ENCODE measurements at places on chromosomes 5 and 9. TPM values are rescaled to one million over a fixed set of nuclear protein-coding genes. Genes with fewer than 3 reads are reported as not detected.

SLC23A1 gene
- 4.8 TPM for total RNA-seq

PRR16 gene
- total RNA-seq = 2.4 TPM

TRIM36 gene
- total RNA-seq = 31.3 TPM

PIP5KL1 gene
- total RNA-seq = 1.9 TPM

NIM1K gene
- 0.34 TPM for total RNA-seq

SLC34A1 gene
- total RNA-seq = not detected

ARSI gene
- total RNA-seq = 0.64 TPM

CATSPER3 gene
- 0.70 TPM for total RNA-seq

RPL37 gene
- total RNA-seq = 833 TPM

DNA sequence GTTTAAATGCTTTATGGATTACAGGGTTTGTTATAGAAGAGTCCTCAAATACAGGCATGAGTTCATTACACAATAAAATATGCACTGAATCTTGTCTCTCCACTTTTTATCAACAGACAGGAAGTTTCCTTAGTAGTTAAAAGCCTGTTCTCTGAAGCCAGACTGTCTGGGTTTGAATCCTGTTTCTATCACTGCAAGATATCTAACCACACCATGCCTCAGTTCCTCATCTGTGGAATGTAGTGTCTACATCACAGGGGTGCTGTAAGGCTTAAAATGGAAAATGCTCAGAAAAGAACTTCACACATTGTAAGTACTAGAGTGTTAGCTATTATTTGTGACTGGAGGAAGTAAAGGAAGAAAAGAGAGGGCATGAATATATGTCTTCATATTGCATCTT, 9.3 kb downstream of the LIX1 start:
- no peak for DNase-seq

DNA sequence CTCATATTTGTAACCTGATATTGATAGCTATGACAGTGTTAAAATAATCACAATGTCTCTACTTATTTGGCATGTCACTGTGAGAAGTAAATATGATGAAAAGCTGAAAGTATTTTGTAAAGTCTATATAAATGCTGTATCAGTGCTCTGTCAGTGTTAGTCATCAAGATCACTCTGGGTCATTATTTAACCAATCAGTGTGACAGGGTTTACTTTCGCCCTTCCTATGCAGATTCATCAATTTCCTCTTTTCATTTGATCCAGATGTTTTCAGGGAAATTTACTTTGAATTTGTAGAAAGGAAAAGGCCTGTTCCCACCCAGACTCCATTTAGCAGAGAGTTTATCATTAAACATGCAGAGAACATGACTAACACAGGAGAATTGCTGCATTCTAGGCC, 9.9 kb upstream of the PCSK5 start:
- DNase-seq = no peak

DNA sequence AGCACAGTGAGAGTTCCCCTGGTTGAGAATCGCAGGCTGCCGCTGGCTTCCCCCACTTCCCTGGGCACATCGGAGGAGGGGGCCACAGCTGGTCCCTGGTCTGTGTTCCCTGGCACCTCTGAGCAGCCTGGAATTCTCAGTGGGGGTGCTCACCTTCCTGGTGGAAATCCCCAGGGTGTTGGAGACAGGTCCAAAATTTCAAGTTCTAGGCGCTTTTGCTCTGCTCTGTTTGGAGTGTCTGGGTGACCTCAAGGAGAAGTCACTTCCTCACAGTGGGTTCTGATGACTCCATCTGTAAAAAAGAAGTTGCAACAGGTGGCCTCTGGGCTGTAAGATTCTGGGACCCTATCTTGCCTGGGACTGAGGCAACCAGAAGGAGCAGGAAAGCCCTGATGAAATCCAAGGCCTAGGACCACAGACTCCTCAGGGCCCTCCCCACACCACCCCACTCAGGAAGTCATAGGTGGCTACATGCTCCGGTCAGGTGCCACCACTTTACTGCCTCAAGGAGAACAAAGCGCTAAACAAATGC, at the start of gene TRAF1:
TRAF1 (minus strand) TSS at position 400 of the 532 bp plus-strand sequence. CDS start 721 bp downstream, outside the sequence.
- DNase-seq = no peak

DNA sequence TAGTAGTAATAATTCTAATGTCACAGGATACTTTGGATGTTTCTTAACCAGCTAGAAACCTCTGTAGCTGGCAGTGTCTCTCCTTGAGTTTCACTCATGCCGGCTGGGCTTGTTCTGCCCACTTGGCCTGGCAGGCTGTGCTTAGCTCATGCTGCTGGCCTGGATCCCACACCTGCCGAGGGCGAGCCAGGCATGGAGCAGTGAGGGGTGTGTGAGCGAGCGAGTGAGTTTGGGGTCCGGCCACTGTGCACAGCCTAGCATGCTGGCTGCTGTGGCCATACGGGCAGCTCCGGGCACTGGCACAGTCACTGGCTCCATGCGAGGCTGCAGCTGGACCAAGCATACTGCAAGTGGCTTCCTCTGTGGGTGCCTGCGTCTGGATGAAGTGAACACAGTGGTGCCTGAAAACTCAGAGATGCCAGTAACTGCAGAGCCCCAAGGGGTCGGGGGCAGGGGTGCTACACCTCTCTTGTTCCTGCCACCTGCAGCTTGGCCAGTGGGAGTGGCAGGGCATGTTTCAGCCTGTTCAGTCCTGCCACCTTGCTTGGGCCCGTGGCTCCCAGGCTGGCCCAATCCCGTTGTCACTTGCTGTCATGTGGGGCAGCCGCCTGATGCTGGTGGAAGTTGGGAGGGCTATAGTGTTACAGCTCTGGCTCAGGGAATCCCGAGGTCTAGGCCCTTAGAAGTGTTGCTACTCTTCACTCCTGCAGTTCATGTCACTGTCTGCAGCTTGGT, 9.9 kb downstream of the FSD1L start:
- no peak for DNase-seq

DNA sequence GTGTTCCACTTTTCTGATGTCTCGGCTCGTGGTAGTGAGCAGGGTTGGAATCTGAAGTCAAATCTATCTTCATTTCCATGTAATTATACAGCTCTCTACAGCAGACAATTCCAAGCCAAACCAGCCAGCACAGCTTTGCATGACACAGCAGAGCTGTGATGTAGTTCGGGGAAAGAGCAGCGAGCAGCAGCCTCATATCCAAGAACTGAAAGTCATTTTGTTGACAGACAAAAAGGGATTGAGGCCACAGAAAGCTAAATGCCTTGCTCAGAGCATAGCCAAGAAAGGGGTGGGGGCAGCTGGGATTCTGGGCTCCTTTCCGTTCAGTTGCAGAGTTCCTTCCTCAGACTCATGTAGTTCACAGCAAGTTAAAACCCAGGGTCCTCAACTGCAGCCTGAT, 32.1 kb downstream of the LCP2 start:
- DNase-seq = no peak

GRCh38 chr5:169960659-169961058, 19.6 kb downstream of the INSYN2B start:
- no peak for DNase-seq

GRCh38 chr9:88990041-88990728, 1.1 kb upstream of the S1PR3 start:
- no peak for DNase-seq

GRCh38 chr5:170749911-170750431, 33.6 kb upstream of the GABRP start:
- peak; percentile 72 for DNase-seq

- DNase-seq = no peak
Measured at GRCh38 chr5:151001436-151001835, 19.0 kb upstream of the GPX3 start.

DNA sequence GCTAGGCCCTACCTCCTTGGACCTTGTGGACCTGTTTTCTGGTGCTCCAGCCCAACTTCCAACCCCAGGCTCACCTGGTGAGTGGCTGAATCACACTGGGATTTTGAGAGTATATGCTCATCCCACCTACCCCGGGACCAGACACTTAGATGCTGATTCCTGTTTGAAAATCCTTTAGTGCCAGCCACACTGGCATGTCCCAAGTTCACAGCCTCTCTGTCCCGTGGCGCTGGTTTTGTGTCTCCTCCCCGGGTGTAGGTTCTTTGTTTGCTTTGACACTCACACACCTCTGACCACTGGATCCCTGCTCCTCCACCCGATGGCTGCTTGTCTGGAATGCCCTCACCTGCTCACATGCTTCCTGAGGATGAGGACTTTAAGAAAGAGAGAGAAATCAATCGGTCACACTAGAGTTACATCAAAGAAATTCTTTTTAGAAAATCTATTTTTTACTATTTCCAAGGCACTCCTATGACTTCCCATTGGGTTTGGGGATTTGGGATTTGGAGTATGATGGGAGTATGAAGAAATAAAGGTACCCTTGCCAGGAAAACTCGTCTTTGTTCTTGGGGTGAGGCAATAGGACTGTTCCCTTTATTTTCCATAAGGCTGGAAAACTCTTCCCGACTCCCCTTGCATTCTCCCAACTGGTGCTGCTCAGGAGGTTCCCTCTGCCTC, 7.3 kb upstream of the SLC25A48 start:
- DNase-seq = no peak

GRCh38 chr5:154072414-154073171, 33.8 kb downstream of the MFAP3 start:
- peak; percentile 53 for DNase-seq

DNA sequence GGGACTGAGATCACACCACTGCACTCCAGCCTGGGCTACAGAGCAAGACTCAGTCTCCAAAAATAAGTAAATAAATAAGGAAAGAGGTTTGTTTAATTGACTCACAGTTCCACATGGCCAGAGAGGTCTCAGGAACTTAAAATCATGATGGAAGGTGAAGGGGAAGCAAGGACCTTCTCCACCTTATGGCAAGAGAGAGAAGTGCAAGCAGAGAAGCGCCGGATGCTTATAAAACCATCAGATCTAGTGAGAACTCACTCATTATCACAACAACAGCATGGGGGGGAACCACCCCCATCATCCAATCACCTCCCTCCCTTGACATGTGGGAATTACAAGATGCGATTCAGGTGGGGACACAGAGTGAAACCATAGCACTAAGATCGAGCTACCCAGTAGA, 22.8 kb upstream of the RGMB start:
- DNase-seq = no peak

- DNase-seq = no peak
Measured at GRCh38 chr5:169778622-169779596, 141.8 kb downstream of the DOCK2 start.

- no peak for DNase-seq
Measured at GRCh38 chr5:163888366-163888765, 382.9 kb downstream of the MAT2B start.

- peak; percentile 12 for DNase-seq
Measured at GRCh38 chr9:133774799-133775198, 36.6 kb upstream of the SARDH start.

DNA sequence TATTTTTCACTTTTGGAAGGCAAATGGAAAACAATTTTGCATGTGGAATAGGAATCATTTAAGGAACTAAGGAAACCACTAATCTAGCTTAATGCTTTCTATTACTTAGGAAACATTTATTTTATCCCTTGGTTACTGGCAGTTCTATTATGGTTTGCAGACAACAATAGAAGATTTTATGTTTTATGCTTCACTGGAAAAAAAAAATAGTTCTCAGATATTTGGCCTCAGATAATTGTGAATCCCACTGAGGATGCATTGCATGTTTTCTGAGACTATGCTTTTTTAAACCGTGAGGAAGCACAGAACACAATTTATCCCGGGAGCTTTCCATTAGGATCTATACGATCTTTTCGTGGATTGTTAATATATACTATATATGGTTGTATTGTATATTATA, 356.9 kb downstream of the CSNK1G3 start:
- no peak for DNase-seq

GRCh38 chr5:6704361-6704851, 8.8 kb upstream of the TENT4A start:
- DNase-seq = peak; percentile 68

GRCh38 chr9:38694676-38695075, 25.3 kb downstream of the FAM240B start:
- DNase-seq = no peak

DNA sequence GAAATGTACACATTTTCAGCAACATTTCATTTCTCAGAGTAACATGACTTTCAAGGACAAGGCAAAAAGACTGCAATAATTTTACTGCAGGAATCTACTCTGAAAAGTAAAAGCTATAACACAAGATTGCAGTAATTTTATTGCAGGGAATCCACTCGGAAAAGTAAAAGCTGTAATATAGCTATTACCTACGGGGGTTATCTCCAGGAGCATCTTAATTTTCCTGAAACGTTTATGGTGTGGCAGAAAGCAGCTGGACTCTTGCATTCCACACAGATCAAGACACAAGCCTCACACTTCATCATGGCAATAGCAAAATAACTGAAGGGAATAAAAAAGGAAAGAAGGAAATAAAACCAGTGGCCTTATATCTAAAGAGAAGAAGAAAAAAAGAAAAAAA, 171.2 kb downstream of the TSSK1B start:
- no peak for DNase-seq

- no peak for DNase-seq
Measured at GRCh38 chr5:134989266-134989830, 21.6 kb downstream of the CATSPER3 start.

DNA sequence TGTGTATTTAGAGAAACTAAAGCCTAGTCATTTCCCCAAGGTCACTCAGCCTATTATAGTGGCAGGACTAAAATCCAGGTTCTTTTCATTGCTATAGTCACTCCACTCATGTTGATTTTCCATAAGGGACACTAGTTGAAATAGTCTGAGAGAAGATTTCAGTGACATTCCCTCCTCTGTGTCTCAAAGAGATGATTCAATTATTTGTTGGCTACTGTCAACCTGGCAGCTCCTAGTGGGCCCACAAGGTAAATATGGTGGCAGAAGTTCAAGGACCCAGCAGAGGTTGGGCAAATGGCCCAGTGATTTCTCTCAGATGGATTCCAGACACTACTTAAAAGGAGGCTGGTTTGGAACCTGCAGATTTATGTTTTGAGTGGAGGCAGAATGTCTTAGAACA, 48.1 kb downstream of the G3BP1 start:
- no peak for DNase-seq

GRCh38 chr5:158056130-158056825, 197.3 kb upstream of the CLINT1 start:
- DNase-seq = no peak

- DNase-seq = no peak
Measured at GRCh38 chr9:123282362-123283047, 14.1 kb upstream of the STRBP start.

GRCh38 chr5:18240971-18241370, 606.7 kb downstream of the TAF11L14 start:
- DNase-seq = no peak

GRCh38 chr9:71766663-71767062, 1.6 kb downstream of the CEMIP2 start:
- DNase-seq = no peak

- no peak for DNase-seq
Measured at GRCh38 chr5:31217446-31217845, 24.0 kb downstream of the CDH6 start.

- DNase-seq = no peak
Measured at GRCh38 chr5:79844571-79844970, 146.5 kb downstream of the MTX3 start.

All from left colon (tissue), 2 donors.